ENCODE measurements at places on chromosomes 3 and 15.

DNA sequence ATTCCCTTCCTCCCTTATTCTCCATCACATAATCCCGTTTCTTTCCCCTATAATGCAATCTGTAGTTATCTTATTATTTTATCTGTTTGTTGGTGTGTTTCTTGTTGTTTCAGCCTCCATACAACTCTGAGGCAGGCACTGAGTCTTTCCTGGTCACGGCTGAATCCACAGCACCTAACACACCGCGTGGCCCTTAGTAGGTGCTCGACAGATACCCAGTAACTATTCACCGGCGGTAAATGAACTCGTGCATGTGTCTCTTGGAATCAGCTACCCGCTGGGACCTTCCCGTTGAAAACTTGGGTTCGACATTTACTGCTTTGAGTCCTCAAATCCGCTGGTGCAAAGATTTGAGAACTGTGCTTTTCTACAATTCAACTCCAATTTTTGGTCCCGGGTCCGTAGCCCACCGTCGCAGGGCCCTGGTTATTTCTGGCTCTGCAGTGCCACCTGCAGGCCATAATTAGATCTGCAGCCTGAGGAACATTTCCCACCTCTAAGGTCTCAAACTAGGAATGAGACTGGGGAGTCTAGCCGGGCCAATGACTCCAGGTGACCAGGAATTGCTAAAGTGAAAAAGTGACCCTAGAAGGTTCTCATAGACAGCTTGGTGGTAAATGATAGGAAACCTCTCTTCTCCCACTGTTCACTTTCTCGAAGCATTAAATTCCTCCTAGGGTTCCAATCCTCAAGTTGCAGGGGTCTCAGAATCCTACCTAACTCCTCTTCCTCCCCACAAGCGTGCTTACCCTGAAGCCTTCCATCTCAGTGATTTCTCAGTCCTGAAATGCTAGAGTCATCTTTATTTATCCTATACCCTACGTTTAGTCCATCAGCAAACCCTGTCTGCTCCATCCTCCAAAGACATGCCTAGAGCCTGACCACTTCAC is 40.0 kb upstream of the TRH start:
- peak; percentile 25 for DNase-seq

- peak; percentile 3 for DNase-seq
Measured at GRCh38 chr3:168088106-168088720, 7.5 kb downstream of the GOLIM4 start.

- no peak for DNase-seq
Measured at GRCh38 chr3:72077473-72078259, 292.7 kb upstream of the PROK2 start.

- DNase-seq = no peak
Measured at GRCh38 chr15:82272154-82272553, 9.5 kb downstream of the SAXO2 start.

- DNase-seq = no peak
Measured at GRCh38 chr3:129357616-129358015, 70.8 kb downstream of the EFCAB12 start.

- no peak for DNase-seq
Measured at GRCh38 chr3:192685801-192686200, 41.5 kb downstream of the FGF12 start.

DNA sequence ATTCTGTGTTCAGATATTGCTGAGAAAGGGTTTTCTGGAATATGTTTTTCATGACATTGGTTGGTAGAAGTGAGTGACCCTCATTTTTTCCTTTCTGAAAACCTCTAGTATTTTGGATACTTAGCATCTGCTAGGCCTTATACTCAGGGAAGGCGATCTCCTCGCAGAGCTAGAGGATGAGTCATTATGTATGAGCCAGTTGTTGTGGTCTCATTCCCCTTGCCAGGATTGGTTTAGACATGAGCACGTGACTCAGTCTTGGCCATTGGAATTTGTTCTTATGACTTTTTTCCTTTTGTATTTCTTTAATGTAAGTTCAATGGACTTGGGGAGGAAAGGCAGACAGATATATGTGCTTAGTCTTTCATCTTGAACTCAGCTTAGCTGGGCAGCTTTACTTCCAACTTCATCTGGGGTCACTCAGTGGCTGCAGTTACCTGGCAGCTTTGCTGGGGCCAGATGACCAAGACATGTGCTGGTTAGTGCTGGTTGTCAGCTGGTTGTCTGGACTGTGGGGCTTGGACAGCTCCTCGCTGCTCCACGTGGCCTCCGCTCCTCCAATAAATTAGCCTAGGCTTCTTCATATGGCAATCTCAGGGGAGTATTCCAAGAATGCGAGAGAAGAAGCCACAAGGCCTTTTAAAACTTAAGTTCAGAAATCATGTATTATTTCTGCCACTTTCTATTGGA is 207.5 kb downstream of the IL20RB start:
- no peak for DNase-seq

DNA sequence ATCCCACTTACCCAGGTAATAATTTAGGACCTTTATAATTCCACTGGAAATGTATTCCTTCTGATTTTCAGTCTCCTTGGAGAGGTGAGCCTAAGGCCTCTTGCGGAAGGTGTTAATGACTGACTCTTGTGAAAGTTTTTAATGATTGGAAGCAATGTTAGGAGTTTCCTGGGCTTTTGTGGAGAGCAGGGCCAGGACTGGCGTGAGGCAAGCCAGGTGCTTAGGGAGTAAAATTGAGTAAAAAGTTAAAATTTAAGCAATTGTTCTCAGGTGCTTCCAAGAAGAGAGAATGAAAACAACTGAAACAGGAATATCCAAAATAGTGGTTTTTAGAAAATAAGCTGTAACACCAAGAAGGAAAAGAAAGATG is 130.6 kb upstream of the TGFBR2 start:
- no peak for DNase-seq

DNA sequence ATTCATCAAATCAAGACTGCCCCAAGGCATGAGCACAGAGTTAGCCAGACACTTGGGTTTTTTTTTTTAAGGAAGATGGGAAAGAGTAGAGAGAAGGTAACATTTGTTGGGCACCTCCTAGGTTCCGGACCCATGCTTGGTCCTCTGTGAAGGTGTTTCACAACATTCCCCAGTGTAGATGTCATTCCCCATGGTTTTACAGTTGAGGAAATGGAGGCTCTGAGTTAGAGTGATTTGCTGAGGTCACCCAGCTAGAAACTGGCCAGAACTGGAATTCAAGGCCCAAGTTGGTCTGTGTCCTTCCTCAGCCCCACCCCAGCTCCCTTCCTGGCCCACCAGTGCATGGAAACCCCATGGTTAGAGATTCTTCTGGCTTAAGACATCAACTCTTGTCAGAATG is 19.9 kb downstream of the WNT7A start:
- DNase-seq = no peak

DNA sequence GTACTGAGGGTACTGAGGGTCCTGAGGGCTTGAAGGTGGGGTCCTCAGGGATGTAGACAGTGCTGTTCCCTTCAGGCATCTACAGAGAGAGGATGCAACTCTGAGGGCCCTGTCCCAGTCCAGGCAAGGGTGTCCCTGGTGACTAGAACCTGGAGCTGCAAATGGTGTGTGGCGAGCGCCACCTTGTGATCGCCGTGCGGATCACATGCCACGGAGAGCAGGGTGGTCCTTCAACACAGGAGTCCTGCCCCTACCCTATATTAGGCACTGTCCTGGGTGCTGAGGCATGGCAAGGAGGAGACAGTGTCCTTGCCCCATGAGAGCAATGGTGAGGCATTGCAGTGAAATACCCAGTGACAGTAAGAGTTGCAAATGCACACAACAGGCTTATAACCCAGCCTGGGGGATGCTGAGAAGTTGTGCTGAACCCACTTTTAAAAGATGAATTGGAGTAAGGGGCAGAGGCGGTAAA is 23.6 kb downstream of the RHCG start:
- peak; percentile 88 for DNase-seq

DNA sequence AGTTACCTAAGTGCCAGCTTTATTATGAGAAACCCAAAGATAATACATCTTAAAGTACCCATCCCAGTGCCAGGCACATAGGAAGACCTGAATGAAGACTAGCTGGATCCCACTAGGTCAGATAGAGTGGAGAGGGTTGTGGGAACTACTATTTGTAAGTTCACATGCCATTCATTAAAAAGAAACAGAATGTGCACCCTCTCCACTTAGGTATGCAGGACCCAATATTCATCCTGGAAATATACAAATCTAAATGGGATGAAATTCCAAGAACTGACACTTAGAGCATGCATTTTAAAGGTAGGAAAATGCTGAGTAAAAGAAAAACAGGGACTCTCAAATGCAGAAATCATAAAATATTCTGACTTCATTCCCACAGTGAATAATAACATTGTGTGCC is 14.3 kb downstream of the EOGT start:
- no peak for DNase-seq
